ENCODE measurements at places on chromosomes 7 and 10. TPM values are rescaled to one million over a fixed set of nuclear protein-coding genes. Genes with fewer than 3 reads are reported as not detected.

Gene TMEM196
- not detected for total RNA-seq

DNA sequence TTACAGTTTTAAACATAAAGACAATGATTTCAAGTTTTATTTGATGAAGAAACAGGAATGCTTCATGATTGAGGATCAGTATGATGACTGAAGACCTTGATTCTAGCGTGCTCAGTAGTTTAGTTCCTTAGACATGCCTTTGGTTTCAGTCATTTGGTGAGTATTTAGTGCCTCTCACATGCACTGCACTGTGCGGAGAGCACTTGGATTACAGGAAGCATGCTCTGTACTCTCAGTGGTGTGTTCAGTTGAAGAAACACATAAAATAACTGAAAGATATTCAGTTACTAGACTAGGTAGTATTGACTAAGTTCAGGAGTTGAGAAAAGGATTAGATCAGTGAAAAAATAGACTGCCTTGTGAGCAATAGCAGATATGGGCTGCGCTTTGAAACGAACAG is 25.5 kb downstream of the RBM17 start:
- peaks cover 61% of the 10 kb centered on the region for H3K36me3 ChIP-seq
- H3K4me3 ChIP-seq: no peak overlapping the region
- peak overlapping the region; percentile 43 for H3K27ac ChIP-seq
- peaks cover 25% of the 10 kb centered on the region for H3K4me1 ChIP-seq
- no peaks in the 10 kb centered on the region for H3K27me3 ChIP-seq
- DNase-seq: no peak

Gene DRGX
- total RNA-seq: not detected

- peaks cover 74% of the 10 kb centered on the region for H3K27me3 ChIP-seq
- peaks cover 15% of the 10 kb centered on the region for H3K4me1 ChIP-seq
- H3K27ac ChIP-seq: no peak overlapping the region
- H3K4me3 ChIP-seq: peak overlapping the region; percentile 58
- H3K36me3 ChIP-seq: peaks cover 4% of the 10 kb centered on the region
- DNase-seq: no peak
Measured at GRCh38 chr7:20786421-20786778, 286 bp downstream of the SP8 start.

DNA sequence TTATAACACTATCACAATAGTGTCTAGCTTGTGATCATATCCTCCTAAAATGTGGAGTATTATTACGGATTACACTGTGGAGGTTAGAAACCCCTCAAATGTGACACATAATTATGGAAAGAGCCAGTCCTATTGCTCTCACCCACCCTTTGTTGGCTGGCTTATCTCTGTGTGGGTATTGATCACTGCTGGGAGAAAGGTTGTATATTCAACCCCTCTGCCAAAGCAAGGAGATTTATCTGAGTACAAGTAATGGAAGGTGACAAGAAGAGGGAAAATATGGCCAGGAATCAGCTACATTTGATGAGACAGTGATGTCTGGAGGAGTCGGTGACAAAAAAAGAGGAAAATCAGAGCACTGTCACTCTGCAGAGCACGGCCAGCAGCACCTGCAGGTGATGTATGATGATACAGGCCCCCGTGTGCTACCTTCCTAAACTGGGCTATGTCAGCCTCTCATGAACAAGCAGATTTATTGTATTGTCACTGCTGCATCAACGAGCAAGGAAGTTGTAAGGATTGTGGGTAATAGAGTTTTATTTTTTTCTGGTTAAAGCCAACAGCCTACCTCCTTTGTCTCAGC is 235.3 kb downstream of the PHF14 start:
- no peak overlapping the region for H3K27ac ChIP-seq
- H3K27me3 ChIP-seq: peaks cover 2% of the 10 kb centered on the region
- no peak overlapping the region for H3K4me3 ChIP-seq
- no peaks in the 10 kb centered on the region for H3K4me1 ChIP-seq
- no peak for DNase-seq

Gene ZNF853
- 1.8 TPM for total RNA-seq

Gene RADIL
- 0.77 TPM for total RNA-seq

Gene TFEC
- not detected for total RNA-seq

GRCh38 chr7:40493609-40494051 is 358.8 kb downstream of the SUGCT start:
- H3K27me3 ChIP-seq: no peaks in the 10 kb centered on the region
- H3K27ac ChIP-seq: no peak overlapping the region
- H3K36me3 ChIP-seq: no peaks in the 10 kb centered on the region
- H3K4me1 ChIP-seq: no peaks in the 10 kb centered on the region
- H3K4me3 ChIP-seq: no peak overlapping the region

Gene LIPN
- not detected for total RNA-seq

- H3K27ac ChIP-seq: no peak overlapping the region
- no peaks in the 10 kb centered on the region for H3K36me3 ChIP-seq
- no peak overlapping the region for H3K4me3 ChIP-seq
Measured at GRCh38 chr7:121945480-121946236, 72.7 kb downstream of the PTPRZ1 start.

DNA sequence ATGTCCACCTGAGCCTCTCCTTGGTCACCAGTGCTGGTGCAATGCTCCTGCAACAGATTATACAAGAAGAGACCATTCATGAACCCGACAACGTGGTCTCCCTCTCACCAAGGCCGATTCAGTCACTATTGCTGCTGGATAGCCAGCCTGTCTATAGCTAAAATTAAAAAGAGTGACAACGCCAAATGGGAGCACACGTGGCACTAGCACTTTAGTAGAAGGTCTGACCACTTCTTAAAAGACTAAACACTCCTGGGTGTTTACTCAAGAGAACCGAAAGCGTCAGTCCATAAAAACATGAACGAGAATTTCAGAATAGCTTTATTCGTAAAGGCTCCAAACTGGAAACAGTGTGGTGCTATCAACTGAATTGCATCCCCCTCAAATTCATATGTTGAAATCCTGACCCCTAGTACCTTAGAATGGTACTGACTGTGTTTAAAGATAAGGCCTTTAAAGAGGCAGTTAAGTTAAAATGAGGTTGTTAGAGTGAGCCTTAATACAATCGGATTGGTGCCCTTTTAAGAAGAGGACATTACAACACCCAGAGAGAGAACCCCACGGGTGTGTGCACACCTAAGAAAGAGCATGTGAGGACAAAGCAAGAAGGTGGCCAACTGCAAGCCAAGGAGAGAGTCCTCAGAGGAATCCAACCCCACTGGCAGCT is 4.4 kb upstream of the GALNTL5 start:
- no peak overlapping the region for H3K27ac ChIP-seq
- no peak overlapping the region for H3K4me3 ChIP-seq
- no peak for DNase-seq
- no peaks in the 10 kb centered on the region for H3K36me3 ChIP-seq

GRCh38 chr7:46208635-46209525 is 287.8 kb upstream of the IGFBP3 start:
- H3K4me3 ChIP-seq: no peak overlapping the region
- H3K27ac ChIP-seq: no peak overlapping the region
- no peaks in the 10 kb centered on the region for H3K36me3 ChIP-seq
- H3K27me3 ChIP-seq: no peaks in the 10 kb centered on the region
- no peaks in the 10 kb centered on the region for H3K4me1 ChIP-seq
